ENCODE measurements at places on chromosomes 11 and 22.

DNA sequence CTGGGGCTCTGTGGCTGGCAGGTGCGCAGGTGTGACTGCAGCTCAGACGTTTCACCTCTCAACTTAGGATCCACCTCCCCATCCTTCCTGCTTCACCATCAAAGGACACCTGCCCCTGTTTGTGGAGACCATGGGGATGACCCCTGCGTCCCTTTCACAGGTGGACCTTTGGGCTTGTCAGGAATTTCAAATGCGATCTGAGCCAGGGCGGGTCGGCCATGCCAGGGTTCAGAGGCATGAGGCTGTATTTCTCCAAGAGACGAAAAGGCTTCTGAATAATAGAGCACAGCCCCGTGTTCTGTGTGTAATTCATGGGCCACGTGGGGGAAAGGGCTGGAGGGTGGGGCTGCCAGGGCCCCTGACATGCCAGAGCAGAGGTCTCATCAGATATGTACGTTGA is 668.0 kb downstream of the BRD1 start:
- DNase-seq = no peak

GRCh38 chr22:17120281-17120680 is 879 bp downstream of the TMEM121B start:
- peak; percentile 61 for DNase-seq

DNA sequence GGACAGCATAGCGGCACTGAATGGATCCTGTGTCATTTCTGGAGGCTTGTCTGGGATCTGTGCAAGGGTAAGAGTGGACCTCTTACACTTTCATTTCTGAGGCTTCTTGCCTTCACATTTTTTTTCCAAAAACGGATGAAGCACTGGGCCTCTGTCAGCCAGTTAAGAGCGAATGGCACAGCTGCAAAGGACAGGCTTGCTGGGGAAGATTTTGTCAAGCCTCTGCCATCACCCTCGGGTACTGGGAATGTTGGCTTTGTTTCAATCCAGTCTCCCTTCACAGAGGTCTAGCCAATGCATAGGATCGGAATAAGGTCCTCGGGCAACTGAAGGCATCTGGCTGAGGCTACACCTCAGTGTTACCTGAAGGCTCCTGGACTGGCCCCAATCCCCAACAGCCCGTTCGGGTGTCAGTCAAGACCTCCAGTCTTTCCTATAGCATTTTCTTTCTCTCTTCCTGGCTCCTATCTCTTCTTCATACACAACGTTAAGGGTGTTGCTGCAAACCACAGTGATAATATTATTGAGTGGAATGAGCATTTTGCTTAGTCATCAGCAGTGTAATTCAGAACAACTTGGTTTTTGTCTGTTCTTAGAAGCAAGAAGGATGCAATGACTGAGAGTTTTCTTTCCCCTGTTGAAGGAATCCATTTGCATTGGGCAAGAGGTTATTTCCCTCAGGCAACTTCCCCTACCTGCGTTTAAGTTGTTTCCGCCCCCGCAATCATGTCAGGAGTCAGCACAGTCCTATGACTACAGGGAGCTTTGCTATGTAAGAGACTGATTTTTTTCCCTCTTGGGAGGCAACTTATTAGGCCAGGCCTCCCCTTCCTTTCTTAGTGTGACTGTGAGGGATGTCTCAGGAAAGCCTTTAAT is 22.8 kb downstream of the NPAT start:
- peak; percentile 95 for DNase-seq

DNA sequence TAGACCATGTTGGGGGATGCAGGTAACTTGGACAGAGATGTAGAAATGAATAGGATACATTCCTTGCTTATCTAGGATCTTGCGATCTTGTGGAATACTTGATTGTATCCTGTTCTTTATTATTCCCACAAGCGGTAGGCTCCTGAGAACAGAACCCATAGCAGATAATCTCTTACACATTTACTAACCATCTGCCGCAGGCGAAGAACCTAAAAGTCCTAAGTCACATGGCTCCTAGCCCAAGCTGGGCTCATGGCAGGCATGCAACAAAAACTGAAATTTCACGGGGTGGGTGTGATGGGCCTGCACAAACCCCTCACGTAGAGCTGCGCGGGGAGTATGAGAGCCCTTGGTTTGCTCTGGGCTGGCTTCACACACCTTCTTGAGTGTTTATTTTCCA is 177.4 kb upstream of the NECTIN1 start:
- peak; percentile 84 for DNase-seq

DNA sequence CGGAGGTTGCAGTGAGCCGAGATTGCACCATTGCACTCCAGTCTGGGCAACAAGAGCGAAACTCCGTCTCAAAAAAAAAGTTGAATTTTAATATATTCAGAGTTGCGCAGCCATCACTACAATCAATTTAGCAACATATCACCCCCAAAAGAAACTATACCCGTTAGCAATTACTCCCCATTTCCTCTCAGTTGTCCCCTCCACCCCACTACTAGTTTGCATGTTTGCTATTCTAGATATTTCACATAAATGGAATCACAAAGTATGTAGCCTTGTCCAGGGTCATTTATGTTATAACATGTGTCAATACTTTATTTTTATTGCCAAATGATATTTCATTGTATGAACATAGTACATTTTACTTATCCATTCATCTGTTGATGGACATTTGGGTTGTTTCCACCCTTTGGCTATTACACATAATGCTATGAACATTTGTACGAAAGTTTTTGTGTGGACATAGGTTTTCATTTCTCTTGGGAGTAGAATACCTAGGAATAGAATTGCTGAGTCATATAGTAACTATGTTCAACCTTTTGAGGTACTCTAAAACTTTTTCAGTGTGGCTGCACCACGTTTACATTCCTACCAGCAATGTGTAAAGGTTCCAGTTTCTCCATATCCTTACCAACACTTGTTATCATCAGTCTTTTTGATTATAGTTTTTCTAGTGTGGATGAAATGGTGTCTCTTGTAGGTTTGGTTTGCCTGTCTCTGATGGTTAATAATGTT is 2.2 kb downstream of the ZNF143 start:
- DNase-seq = no peak

DNA sequence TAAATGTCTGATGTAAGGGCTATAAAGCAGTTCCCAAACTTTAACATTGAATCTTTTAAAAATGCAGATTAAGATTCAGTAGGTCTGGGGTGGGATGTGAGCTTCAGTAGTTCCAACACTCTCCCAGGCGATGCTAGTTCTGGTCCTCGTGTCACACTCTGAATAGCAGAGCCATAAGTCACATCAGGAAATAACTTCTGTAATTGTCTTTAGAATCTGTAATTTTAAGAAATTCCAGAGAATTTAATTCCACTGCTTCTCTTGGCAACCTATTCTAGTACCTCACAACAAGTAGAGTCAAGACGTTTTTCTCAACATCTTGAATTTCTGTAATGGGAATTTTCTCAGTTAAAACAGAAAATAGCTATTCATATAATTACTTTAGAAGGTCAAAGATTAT is 223.1 kb downstream of the TMEM135 start:
- peak; percentile 64 for DNase-seq

All from trophoblast cell (in vitro differentiated cells and primary cell).